ENCODE measurements at places on chromosomes 7 and 10.

GRCh38 chr7:89500084-89500483, 654.2 kb upstream of the STEAP1 start:
- no peak for DNase-seq

DNA sequence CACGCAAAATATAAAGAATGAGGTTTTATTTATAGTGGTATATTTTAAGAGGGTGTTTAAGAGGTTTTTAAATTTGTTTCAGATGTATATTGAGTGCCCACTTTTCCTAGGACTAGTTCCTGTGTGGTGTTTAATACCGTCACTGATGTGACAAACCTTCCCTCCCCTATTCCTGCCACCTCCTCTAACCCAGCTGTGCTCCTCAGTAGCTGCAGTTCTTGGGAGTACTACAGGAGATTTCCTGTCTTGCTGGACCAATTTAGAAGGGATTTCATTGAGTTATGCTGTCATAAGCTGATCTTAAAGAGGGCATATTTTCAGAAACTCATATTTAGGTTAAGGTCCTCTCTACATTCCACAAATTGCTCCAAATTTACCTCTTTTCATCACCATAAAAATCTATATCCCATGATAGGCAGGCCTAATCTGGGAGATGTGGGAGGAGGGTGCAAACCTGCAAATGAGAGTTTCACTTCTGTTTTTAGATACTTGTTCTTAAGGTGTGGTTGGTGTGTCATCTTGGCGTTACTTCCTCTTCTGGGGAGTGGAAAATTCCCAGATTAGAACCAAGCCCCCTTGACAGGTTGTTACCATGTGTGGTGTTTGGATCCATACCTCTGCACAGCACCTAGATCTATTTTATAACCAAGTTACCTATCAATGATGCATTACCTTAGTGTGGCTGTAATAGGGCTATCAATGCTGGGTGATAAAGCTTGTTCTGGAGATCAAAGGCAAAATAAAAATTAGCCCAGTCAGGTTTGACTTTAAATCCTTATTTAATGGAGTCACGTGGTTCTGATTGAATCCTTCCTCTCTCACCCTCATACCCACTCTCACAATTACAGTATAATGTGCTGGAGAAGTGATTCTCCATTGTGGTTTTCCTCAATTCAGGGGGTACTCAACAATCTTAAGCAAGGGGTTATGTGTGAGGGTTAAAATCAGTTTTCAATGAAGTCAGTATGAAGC, 141.1 kb downstream of the CDK14 start:
- DNase-seq = no peak

DNA sequence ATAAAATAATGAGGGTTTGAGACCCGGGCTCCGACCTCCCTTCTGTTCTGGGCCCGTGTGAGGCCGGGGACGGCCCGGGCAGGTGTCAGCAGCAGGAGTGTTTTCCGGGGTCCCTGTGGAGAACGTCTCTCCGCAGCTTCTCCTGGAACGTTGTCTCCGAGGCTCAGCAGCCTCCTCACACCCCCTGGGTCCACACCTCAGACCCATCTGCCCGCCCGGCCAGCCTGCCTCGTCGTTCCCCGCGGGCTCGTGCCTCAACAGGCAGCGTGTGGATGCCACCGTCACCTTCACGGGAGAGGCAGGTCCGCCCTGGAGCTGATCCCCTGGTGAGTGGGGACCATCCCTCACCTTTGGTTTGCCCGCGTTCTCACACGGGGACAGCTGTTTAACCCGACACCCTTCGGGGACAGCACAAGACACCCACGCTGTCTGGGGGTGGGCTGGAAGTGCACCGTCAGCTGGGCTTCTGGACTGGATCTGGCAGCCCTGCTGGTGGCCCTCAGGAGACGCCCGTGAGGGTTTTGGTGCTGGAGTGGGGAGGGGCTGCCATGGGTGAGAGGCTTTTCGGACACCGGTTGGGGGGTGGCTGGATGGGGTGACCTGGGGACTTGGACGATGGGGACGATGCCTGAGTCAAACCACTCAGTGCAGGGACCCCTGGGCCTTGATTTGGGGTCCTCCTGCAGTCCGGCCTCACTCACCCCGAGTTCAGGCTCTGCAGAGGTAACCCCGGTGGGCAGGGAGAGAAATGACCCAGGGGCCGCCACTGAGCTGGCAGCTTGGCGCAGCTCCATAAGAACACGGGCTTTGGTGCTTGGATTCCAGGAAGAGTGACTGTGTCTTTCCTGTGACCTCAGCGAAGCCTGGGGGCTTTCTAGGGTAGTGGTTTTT, 131.7 kb downstream of the DNAJB6 start:
- DNase-seq = no peak

DNA sequence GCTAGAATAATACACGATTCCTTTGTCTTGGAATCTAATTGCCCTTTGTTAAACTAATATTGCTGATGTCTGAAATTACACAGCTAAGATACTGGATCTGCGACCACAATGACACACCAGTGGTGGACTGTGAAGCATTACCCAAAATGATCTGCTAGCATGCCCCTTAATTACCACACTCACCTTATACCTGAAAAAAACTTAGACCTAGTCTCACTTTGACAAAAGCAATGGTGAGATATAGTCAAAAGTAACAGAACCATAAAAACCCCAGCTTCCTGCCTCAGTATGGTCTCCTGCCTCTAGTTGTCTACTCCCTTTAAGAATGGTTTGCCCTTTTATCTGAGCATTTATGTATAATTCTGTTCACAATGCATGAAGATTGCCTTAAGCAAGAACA, 20.8 kb upstream of the ERVW-1 start:
- DNase-seq = no peak

DNA sequence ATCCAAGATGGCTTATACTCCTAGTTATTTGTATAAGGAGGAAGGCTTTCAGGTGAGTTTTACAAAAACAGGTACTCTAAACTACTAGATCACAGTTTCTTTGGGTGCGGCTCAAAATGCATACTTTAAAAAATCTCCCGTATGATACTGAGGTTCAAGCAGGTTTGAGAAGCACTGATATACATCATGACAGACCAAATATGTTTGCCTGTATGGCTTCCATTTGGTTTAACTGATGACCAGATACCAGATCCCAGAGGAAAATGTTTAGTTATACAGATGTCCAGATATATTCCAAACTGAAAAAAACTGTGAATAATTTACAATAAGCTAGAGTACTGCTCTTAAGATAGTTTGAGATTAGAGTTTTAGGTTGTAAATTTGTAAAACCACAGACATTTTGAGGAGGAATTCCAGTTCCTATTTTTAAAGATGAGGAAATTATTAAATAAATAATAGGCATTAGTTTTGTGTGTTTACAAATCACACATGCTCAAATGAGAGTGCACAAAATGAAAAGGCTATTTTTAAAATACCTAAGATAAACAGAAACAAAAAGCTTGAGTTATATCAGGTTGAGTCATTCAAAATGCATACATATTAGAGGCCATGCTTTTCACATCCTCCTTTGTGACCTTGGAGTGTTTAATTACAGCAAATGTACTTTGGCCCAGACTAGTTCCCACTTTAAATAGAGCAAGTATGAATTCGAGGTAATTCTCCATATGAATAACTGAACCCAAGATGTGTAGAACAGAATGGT, 60.5 kb downstream of the SEMA3C start:
- DNase-seq = no peak

GRCh38 chr7:29126804-29127203, 19.5 kb downstream of the CPVL start:
- no peak for DNase-seq

- DNase-seq = no peak
Measured at GRCh38 chr10:97412891-97413304, 11.8 kb upstream of the RRP12 start.

DNA sequence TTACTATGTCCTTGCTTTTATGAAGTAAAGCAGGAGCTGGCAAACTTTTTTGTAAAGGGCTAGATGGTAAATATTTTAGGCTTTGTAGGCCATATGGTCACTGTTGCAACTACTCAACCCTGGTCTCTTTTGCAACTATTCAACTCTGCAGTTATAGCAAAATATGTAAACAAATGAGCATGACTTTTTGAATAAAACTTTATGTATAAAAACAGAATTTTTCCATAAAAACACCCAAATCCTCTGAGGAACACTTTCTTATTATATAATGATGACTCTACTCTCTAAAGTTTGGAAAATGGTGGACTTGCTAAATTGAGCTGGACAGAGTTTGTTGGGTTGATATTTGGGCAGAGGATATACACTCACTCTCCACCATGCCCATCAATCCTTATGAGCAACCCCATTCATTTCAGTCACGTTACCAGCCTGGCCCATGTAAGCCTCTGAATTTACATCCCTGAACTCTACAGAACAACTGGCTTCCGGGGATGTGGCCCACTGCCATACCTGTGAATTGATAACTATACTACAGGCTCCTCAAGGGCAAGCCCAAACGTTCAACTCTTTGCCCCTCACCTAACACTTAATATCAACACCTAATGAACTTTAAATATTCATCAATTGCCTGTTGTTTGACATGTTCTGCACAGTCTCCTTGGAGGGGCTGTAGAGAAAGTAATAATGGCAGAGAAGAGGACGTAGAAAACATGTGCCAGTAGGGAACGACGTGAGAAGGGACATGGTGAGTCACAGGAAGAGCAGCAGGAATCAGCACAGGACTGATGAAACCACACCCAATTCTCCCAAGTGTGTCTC, 37.6 kb downstream of the SGMS1 start:
- peak; percentile 74 for DNase-seq

All from urothelium cell line (cell line).